Effector memory CD8-positive, alpha-beta T cell (primary cell): ENCODE measurements at places on chromosomes 13 and 19.

- no peak for DNase-seq
Observed at GRCh38 chr13:19910336-19911072, 47.1 kb upstream of the ZMYM5 start.

GRCh38 chr13:104979281-104980030 lies 1556.0 kb downstream of the EFNB2 start:
- DNase-seq, result no peak

- no peak for DNase-seq
Observed at GRCh38 chr13:61700181-61700580, 284.5 kb upstream of the PCDH20 start.

- peak; percentile 67 for DNase-seq
Observed at GRCh38 chr19:45769821-45770191, 754 bp upstream of the SIX5 start.

DNA sequence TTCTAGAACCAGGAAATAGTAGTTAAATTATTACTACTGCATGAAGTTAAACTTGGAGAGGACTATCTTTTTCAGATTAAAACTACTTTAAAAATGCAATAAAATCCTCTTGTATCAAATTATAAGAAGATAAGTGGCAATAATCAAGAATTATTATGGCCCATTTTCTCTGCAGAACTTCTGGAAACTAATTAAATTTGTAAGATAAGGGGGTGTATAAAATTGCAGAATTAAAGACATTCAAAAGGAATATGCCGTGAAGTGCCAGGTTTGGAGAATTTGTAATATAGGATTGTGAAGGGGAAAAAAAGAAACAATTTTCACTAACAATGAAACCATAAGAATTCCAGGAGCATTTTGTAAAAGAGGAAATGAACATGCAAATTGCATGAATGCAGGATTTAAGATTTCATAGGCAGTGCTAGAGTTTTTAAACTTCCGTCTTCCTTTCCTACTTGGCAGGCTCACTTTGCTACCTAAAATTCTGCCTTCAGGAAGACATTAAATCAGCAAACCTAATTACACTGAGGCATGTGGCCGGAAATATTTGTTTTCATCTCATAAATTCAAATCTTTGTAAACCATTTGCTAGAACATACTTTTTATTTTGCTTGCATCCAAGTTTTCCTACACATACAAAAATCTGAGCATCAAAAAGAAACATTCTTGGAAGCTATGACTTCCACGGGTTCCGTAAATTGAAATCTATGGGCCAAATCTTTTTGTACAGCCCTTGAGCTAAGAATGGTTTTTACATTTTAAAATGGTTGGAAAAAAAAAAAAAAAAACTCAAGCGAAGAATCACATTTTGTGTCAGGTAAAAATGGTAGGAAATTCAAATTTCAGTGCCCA lies 166.9 kb downstream of the DCLK1 start:
- DNase-seq, result no peak

- no peak for DNase-seq
Observed at GRCh38 chr19:12092956-12093355, 28.4 kb downstream of the ZNF844 start.

DNA sequence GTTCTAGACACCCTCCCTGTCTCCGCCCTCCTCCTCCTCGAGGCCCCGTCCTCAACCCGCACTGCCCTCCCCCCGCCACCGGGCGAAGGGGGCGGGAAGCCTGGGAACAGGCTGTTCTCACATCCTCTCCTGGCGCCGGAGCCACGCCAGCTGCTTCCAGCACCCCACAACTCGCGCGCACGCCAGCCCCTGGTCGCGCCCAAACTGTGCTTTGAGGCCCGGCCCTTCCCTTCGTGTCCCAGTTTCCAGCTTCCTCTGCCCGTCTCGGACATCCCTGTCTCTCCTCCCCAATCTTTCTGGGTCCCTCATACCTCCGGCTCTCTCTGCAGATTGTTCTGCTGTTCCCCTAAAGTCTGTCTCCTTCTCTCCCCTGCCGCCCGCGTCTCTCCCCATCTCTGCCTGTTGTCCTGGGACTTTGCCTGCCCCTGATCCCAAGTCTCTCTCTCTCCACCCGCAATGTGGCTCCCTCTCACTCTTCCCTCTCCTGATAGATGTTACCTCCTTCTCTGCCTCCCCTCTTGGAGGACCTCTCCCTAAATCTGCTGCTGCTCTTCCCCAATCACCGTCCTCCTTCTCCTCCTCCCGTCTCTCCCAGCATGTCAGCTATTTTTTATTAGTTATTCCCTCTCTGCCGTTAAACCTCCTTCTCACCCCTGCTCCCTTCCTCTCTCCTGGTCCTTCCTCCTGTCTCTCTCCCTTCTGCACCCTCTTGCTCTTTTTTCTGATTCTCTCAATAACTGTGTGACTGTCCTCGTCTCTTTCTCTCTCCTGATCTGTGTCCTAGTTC lies 14.2 kb downstream of the DPF1 start:
- no peak for DNase-seq

GRCh38 chr13:92901739-92902138 lies 324.9 kb upstream of the GPC6 start:
- DNase-seq, result no peak

DNA sequence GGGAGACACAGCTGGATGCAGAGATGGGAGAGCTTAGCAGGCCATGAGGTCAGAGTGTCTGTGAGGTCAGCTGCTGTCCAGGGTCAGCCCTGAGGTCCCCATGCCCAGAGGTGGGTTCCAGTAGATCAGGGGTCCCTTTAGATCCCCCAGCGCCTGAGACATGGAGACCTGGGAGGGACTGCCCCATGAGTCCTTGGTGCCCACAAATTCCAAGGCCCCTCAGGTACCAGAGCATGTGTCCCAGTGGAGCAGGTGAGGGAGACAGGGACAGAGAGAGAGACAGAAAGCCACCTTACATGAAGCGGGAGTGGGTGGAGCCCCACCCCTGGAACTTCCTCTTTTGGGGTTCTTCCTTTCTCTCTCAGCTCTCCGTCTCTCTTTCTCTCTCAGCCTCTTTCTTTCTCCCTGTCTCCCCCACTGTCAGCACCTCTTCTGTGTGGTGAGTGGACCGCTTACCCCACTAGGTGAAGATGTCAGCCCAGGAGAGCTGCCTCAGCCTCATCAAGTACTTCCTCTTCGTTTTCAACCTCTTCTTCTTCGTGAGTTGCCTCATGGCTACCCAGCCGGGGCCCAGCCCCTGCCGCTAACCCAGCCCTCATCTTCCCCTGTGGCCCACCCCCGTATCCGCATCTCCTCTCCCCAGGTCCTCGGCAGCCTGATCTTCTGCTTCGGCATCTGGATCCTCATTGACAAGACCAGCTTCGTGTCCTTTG lies at the start of gene CD37:
Gene CD37, plus strand, starts transcription at position 336 of the 713 bp plus-strand sequence. Its CDS starts 135 bp downstream, at position 471.
- DNase-seq, result peak; percentile 49

DNA sequence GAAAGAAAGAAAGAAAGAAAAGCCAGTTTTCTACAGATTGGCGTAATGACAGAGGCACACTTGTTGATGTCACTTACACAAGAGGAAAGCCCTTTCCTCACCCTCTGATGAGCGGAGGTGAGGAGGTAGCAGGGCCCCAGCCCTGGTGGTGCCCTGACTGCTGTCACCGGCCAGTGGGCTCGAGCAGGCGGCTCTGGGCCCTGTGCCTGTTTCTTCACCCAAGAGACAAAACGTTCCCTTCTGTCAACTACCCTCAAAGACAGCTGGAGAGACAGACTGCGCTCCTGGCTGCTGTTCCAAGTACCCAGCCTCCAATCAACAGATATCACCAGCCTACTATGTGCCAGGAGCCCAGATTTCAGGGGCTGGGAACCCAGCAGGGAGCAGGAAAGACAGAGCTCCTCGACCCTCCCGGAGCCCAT lies 10.1 kb downstream of the EPS15L1 start:
- no peak for DNase-seq

DNA sequence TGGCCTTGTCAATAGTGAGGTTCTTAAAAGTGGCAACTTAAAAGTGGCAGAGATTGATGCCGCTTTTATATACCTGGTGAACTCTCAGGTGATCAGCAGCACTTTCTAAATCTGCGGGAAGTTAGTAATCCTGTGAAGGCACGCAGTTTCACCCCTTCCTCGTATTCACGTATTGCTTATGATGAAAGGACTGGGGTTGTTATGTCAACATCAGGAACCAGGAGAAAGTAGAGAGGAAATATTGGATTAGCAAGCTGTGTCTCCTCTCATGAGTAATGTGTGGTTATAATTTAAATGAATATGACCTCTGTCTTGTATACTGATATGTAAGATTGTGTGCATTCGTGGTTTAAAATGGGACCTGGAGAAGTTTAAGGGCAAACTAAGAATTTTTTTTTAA lies 544.6 kb downstream of the SLITRK6 start:
- DNase-seq, result no peak

GRCh38 chr19:18227781-18228271 lies 1.6 kb upstream of the PDE4C start:
- no peak for DNase-seq

GRCh38 chr13:112908342-112908741 lies 60.7 kb upstream of the MCF2L start:
- DNase-seq, result no peak

GRCh38 chr19:23817519-23817918 lies 58.8 kb upstream of the ZNF681 start:
- DNase-seq, result peak; percentile 8

- no peak for DNase-seq
Observed at GRCh38 chr19:40442328-40443130, 1.6 kb downstream of the SERTAD3 start.

- no peak for DNase-seq
Observed at GRCh38 chr19:34244611-34245299, 9.6 kb upstream of the GARRE1 start.

- DNase-seq, result no peak
Observed at GRCh38 chr13:24288870-24289269, 20.5 kb upstream of the C1QTNF9 start.

DNA sequence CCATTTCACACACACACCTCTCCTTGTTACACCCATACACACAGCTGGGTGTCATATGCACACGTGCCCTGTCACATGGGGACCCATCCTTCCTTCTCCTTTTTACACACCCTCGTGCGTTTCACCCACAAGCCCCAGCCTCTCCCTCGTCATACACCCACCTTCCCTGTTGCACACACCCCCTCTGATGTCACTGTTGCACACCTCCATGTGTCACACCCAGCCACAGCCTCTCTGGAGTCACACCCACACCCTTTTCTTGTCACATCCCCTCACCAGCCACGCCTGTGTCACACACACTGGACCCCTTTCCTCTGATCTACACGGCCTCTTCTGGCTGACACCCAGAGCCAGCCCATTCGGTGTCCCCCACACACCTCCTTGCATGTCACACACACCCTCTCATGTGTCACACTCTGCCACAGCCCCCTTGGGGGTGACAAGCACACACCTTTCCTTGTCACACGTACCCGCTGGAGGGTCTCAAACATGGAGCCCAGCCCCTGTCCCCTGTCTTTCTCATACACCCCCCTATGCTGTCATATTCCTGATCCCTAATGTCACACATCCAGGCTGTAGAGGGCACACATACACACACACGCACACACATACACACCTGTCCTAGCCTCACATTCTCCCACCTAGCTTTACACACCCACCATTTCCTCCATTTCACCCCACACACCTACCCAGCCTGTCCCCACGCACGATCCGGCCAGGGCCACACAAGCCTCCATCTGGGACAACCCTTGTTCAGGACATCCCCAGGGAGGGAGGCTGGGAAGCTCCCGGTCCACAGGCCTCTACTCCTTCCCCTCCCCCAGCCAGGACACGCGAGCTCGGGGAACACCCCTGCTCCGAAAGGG lies 1.4 kb downstream of the NOVA2 start:
- DNase-seq, result no peak

GRCh38 chr13:41613471-41613870 lies 156.1 kb downstream of the RGCC start:
- no peak for DNase-seq

DNA sequence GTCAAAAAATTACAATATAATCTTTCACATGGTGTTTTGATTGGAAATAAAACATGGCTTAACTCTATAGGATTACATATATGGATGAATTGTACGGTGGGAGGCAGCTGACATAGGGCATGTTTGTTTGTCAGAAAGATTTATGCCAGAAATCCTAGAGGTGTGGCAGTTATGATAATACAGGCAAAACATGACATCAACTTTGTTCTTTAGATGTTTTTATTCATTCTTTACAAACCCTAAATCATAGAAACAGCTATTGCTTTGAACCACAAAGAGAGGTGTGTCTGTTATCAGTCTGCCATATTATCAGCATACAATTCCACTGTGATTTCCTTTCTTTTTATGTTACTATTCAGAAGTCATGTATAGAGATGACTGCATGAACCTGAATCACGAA lies 8.2 kb upstream of the CLDN10 start:
- DNase-seq, result no peak

GRCh38 chr13:39512687-39513086 lies 90.3 kb downstream of the LHFPL6 start:
- no peak for DNase-seq

DNA sequence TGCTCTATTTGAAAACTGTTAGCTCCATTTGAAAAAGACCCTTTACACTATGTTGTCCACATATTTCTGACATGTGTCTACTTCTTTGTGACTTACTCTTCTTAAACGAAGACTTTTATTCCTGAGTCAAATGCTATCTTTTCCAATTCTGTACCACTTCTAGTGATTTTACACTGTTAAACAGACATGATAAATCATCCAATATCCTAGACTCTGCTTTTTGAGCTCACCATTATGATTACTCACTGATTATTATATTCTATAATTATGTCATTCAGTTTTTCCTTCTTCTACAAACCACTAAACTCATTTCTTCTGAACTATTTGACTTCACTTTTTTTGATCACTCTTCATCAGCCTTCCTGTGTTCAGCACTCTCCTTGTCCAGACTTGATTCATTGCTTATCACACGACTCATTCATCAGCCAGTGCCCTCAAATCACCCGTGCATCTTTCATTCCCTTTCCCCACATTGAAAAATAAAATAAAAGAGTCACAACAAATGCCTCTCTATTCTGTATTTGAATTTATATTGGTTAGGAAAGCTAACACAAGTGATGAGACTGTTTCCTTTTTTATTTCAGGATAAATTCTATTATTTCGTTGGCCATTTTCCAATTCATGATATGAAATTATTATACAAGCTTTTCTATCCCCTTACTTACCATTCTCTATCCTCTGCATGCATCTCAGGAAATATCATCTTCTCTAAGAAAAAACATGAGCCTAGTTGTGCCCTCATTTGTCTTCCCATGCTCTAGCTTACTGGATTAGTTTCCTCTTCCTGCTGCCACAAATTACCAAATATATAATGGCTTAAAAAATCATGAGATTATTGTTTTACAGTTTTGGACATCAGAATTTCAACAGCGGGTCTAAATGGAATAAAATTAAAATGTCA lies 1482.1 kb upstream of the MIR17HG start:
- DNase-seq, result no peak
